CD8-positive, alpha-beta T cell (primary cell): ENCODE measurements at places on chromosomes 1 and 21.

- DNase-seq, result no peak
Observed at GRCh38 chr21:21614966-21615365, 616.8 kb downstream of the NCAM2 start.

DNA sequence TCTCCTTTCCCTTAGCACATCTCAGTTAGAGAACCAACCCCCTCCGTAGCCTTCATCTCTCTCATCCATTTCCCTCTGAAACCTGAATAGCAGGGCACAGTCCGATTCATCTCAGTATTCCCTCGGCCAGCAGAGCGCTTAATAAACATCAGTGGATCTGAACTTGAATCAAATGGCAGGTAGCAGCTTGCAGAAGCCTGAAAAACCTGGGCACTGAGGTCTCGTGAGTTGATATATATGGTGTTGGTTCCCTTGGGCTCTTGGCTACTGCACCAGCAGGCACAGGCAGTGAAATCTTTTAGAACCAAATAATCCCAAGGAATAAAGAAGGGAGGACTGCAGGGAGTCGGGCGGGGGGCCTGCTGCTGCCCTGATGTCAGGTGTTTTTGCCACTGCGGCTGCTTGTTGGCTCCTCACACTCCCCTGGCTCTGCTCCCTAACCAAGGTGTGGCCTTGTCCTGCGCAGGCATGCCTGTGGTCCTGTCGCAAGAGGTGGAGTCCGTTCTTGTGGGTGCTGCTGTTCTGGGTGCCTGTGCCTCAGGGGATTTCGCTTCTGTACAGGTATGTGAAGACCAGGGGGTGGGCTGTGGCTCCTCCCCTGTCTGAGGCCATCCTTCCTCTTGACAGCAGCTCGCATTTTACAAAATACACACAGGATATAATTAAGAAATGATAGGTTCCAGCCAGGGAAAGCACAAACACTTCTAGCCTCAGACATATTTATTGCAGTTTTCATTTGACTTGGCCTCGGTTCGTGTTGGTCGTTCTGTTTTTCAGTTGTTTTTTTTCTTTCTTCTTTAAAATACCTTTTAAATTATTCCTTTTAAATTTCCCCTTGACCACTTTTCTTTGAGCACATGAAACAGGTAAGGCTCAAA, 140.9 kb upstream of the HOOK1 start:
- no peak for DNase-seq

DNA sequence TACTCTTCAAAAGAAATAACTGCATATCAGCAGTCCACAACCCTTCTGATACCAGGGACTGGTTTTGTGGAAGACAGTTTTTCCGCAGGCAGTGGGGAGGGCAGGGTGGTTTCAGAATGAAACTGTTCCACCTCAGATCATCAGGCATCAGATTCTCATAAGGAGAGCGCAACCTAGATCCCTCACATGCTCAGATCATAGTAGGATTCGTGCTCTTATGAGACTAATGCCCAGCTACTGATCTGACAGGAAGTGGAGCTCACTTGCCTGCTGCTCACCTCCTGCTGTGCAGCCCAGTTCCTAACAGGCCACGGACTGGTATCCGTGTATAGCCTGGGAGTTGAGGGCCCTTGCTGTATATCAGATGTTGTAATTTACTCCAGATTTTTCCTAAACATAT, 11.5 kb downstream of the RO60 start:
- DNase-seq, result no peak

- DNase-seq, result no peak
Observed at GRCh38 chr1:92191726-92192125, 26.0 kb upstream of the C1orf146 start.

- DNase-seq, result no peak
Observed at GRCh38 chr1:12052008-12052573, 11.0 kb upstream of the TNFRSF8 start.

GRCh38 chr1:231951374-231951773, 324.8 kb downstream of the DISC1 start:
- DNase-seq, result no peak

DNA sequence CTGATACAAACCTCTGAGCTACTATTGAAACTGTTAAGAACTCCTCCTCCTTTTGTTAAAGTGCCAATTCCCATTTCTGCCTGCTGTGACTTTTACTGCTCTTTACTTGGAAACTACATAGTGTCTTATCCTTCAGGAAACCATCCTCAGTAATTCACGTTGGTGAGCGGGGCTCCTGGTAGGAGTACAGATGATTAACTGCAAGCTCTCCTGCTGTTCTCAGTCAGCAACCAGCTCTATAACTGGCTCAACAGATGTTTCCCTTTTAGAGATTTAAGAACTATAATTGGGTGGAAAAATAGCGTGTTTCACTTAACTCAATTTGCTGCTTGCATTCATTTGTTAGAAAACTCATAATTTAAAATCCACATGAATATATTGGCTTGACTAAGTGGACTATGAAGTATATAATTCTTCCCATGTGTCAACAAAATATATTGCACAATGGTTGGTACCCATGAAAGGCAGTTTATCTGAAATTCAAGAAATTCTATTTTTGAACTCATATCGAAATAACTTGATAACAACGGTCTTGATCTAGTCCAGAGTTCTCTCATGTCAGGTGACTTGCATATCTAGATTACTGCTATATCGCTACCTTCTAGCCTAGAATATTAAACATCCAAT, 574.0 kb downstream of the KCNT2 start:
- no peak for DNase-seq

DNA sequence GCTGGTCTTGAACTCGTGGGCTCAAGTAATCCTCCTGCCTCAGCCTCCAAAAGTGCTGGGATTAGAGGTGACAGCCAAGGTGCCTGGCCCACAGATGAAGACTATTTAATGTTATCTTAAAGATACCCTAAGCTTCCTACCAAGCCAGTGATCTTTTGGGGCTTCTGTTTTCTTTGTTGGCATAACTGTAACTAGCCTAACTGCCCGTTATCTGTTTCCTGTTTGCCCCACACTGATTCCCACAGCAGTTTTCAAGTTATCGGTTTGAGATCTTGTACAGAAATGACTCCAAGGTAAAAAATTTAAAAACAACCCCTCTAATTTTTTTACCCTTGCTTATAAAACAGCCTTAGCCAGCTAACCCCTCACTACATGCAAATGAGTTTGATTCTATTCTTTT, 12.4 kb downstream of the SELL start:
- DNase-seq, result no peak
